Islet precursor cell (in vitro differentiated cells): ENCODE measurements at places on chromosomes 16 and 17.

GRCh38 chr17:73976676-73977521 is 226.6 kb upstream of the RPL38 start:
- no peak for DNase-seq

GRCh38 chr16:87960852-87961251 is 9.6 kb downstream of the BANP start:
- DNase-seq: no peak

- DNase-seq: peak; percentile 87
Observed at GRCh38 chr16:70470927-70471341, 16.5 kb downstream of the FCSK start.

DNA sequence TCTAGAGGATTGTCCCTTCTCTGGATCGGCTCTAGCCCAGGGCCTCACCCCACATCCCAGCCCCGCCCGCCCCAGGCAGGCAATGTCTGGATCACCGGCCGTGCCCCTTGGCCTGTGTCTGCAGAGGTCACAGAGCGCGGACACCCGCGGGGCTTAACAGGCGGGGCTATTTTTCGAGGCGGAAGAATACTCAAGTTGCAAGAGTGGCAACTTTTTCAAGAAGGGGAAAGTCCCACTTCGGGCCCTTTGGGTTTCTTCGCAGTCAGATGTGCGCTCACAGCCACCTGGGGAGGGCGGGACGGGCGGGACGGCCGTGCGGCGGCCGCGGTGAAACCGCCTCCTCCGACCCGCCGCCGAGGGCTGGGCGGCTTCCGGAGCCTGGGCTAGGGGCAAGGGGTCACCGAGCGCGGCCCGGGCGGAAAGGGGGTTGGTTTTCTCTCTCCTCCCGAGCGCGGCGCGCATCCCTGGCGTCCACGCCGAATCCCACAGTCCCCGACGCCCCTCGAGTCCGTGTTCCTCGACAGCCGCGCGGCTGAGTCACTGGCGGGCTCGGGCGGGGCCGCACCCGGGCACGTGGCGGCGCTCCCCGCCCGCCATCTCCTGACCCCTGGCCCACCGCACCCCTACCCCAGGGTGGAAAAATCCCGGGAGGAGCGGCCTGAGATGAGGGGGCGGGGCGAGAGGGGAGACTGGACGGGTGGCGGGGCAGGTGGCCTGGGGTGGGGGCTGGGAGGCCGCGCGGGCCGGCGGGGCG is 1.2 kb upstream of the PFN1 start:
- DNase-seq: peak; percentile 95

- peak; percentile 92 for DNase-seq
Observed at GRCh38 chr17:27430882-27431491, 25.3 kb upstream of the KSR1 start.

GRCh38 chr16:81582655-81583441 is 138.2 kb downstream of the CMIP start:
- no peak for DNase-seq

- DNase-seq: no peak
Observed at GRCh38 chr16:65339062-65339461, 217.2 kb upstream of the CDH11 start.

- peak; percentile 88 for DNase-seq
Observed at GRCh38 chr16:80924372-80924978, 82.2 kb downstream of the CMC2 start.

GRCh38 chr17:34024806-34025551 is 230.1 kb upstream of the CCL2 start:
- DNase-seq: no peak

DNA sequence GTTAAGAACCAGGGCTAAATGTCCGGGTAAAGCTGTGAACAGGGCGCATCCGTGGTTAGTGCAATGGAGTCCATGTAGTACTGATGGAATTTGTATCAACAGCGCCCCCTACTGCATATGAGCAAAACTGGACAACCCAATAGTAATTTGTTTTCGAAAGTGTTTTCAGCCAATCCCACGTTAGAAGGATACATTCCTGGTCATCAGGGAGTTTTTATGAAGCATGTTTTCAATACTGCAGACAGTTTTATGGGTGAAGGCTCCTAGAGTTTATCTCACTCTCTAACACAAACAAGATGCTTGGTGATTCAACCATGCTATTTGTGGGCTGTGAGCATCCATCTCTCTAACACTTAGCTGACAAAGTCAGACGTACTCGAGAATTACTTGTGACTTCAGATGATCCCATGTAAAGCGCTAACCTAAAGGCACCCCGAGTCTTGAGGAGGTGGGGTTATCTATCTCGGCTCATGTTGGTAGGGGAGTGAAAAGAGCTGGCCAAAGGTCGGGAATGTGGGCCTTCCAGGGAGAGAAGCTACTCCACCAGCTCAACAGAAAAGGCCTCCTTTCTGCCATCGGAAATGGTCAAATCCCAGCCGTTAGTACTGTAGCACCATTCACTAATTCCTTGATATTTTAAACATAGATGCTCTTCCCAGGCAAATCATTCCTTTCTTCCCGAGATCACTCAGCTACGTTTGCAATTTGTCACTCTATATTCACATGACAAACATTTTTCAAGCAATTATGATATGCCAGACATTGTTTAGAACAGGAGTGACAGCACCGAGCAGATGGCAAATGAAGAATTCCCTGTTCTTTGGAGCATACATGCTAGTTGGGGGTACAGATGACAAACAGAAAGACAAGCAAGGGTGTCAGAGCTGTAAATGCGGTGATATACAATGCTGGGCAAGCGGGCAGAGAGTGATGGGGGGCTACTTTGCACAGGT is 46.9 kb upstream of the HNF1B start:
- no peak for DNase-seq

- no peak for DNase-seq
Observed at GRCh38 chr16:57192720-57193486, 6.8 kb downstream of the RSPRY1 start.

DNA sequence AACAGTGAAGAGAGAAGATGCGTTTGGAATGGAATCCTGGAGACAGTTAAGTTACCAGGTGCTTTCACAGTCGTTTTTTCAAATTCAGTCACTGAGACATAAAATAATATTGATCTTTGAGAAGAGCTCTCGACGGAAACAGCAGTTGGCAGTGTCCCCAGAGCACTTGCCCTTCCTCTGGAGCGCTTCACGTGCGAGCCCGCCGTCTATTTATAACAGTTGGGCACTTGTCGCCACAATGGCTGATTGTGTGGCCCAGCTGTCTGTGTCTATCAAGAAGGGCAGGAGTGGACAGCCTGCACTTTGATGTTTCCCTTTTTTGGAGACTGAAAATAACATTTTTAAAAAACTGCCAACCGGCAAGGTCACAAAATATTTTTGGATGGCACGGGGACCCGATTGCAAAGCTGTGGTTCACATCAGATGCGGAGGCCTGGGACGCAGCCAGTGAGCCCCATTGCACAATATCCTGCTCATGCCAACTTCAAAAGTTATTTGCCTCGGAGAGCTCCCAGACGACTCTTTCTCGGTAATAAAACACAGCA is 62.9 kb downstream of the ADCY9 start:
- no peak for DNase-seq

- DNase-seq: peak; percentile 90
Observed at GRCh38 chr17:3512505-3513171, 36.8 kb downstream of the ASPA start.

- no peak for DNase-seq
Observed at GRCh38 chr17:8821446-8822105, 22.4 kb upstream of the MFSD6L start.

DNA sequence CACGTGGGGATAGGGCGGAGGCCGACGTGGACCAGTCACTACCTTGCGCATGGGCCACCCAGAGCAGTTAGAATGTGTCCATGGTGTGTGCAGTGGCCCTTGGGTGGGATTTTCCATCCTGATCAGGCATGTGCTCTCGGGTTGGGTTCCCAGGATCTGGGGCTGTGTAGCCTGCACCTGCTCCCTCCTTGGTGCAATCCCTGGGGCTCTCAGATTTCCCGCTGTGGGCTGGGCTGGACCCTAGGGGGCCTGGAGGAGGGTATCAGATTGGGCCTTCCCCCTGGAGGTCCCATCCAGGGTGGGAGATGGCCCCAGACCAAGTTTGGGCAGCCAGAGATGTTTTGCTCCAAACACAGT is 1.3 kb downstream of the SMTNL2 start:
- DNase-seq: peak; percentile 64

DNA sequence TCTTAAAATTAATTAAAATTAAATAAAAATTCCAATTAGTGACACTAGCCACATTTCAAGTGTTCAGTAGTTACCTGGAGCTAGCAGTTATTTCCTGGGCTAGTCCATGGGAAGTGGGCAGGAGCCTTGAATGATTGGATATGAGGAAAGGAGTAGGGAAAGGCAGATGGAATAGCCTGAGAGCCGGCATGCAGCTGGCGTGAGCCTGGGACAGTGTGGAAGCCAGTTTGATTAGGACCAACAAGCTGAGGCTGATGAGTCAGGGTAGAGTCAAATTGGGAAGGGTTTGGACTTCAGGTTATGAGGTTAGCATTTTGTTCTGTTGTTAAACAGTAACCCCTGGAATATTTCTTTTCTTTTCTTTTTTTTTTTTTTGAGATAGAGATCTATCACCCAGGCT is 15.3 kb upstream of the GNA13 start:
- DNase-seq: no peak

- DNase-seq: peak; percentile 45
Observed at GRCh38 chr17:33973491-33973890, 281.6 kb upstream of the CCL2 start.

DNA sequence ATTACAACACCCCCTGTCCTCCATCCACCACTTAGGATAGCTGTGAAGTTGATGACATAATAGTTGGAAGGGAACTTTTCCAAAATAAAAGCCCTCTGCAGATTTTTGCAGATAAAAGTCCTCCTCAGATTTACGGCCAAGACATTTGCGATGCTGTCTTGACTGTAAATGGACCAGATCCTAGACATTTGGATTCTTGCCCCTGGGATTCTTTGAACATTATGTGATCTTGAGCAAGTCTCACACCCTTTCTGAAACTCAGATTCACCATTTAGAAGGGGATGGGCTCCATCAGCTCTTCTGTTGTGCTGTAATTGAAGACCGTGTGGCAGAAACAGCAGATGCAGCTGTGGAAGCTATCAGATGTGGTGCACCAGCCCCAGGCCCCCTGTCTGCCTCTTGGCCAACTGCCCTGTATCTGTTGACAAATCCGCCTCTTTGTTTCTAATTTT is 153.9 kb upstream of the CACNG3 start:
- no peak for DNase-seq

DNA sequence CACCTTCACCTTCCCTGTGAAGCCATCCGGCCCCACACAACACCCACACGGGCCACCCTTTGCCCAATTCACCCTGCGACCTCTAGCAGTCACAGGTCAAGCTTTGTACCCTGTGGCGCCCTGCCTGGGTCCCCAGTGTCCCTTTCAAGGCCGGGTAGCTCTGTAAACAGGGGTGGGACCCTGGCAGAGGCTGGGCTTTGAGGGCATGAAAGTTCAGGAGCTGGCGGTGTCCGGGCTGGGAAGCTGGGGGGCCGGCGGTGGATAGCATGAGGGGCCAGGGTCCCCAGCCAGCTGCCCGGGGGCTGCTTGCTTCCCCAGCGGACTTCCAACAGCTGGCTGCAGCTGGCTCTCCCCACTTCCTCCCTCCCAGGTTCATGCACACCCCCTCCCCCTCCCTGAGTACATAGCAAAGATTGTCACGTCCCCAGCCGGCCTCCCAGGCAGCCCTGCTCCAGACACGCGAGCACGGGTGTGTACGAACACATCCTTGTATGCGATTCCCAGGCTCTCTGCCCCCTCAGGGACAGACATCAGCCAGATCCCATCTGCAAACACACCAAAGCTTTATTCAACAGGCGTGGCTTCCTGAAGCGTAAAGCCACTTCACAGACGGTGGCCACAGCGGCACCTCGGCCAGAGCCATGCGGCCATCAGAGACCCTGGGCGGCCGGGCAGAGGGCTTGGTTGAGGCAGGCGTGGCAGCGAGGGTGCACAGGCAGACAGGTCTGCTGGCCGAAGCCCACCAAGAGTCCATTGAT is 8.2 kb downstream of the NTHL1 start:
- no peak for DNase-seq

GRCh38 chr17:39357488-39357887 is 43.9 kb downstream of the FBXL20 start:
- no peak for DNase-seq

DNA sequence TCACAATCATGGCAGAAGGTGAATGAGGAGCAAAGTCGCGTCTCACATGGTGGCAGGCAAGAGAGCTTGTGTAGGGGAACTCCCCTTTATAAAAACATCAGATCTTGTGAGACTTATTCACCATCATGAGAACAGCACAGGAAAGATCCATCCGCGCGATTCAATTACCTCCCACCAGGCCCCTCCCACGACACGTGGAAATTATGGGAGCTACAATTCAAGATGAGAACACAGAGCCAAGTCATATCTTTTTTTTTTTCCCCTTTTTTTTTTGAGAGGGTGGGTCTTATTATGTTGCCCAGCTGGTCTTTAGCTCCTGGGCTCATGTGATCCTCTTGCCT is 60.0 kb downstream of the RPTOR start:
- no peak for DNase-seq

GRCh38 chr16:70349783-70350182 is 3.1 kb downstream of the DDX19A start:
- no peak for DNase-seq

- DNase-seq: peak; percentile 51
Observed at GRCh38 chr17:57211543-57211942, 44.8 kb upstream of the MSI2 start.

GRCh38 chr17:47239967-47240651 is 13.5 kb upstream of the ITGB3 start:
- DNase-seq: no peak

DNA sequence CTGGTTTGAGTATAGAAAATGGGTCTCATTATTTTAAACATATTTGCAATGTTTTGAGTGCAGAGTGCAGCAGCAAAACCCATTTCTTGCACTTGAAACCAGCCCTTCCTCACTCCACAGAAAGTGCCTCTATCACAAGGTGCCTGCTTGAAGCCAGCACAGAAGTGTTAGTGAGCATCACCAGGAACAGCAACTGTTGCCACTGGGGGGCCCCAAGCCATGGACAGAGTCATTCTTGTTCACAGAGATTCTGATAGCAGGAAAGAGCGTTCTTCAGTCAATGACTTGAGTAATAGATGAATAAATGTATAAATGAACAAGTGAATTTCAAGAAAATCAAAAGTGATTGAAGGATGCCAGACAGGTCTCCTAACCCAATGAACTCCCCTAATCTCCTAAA is 45.6 kb downstream of the CHD9NB start:
- DNase-seq: peak; percentile 53

DNA sequence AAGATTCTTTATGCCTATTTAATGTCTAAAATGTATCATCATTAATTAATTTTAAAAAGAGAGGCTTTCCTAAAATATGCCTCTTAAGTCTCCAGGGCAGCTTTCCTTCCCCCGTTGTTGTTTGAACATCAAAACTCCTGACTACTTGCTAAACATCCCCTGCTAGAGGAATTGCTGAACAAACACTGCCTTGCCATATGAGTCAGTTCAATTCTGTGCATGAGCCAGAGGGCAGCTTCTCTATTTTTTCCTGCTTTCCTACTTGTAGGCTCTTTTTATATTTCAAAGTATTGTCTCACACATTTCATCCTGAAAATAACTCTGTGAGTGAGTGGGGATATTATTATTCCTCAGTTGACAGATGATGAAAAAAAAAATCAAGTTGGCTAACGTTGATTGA is 143.4 kb downstream of the HS3ST4 start:
- no peak for DNase-seq

- DNase-seq: no peak
Observed at GRCh38 chr17:78376161-78376560, 2.3 kb upstream of the PGS1 start.
